ENCODE measurements at places on chromosomes 5 and 9.

DNA sequence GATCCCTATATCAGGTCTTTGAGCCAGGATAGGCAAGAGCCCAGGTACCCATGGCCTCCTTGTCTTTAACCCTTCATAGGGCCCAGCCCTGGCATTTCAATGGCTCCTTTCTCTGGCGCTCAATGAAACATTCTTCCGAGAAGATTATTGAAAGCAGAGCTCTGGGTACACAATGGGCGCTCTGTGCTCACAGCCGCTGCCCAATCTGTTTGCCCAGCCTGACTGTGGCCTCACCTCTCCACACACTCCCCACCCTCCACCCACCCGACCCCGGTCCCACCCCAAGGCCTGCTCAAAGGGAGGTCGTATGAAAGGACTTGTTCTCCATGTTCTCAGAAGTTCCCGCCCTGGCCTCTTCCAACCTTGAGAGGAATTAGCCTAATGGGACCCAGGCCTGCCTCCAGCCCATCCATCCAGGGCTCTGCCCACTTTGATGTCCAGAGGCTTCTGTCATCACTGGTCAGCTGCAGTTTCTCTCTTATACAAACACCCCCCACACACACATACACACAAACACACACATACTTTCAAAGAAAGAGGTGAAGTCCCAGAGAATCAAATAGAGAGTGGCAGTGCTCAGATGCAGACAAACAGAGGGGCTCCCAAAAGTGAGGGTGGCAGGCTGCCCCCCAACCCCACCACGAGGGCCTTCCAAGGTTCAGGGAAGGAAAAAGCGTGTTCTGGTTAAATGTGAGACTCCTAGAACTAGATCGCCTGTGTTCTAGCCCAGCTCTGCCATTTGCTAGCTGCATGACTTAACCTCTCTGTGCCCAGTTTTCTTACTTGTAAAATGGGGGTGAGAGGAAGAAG lies 5.1 kb upstream of the ARSI start:
- no peak for DNase-seq

GRCh38 chr5:161432798-161433197 lies 113.7 kb downstream of the GABRB2 start:
- DNase-seq = no peak

DNA sequence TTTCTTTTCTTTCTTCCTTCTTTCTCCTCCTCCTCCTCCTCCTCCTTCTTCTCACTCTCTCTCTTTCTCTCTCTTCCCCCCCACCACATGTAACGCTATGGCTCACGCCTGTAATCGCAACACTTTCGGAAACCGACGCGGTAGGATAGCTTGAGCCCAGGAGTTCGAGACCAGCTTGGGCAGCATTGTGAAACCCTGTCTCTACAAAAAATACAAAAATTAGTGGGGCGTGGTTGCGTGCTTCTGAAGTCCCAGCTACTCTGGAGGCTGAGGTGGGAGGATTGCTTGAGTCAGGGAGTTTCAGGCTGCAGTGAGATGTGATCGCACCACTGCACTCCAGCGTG lies 736 bp upstream of the GLDC start:
- DNase-seq = peak; percentile 41

GRCh38 chr9:21810388-21810787 lies 8.0 kb downstream of the MTAP start:
- DNase-seq = no peak

DNA sequence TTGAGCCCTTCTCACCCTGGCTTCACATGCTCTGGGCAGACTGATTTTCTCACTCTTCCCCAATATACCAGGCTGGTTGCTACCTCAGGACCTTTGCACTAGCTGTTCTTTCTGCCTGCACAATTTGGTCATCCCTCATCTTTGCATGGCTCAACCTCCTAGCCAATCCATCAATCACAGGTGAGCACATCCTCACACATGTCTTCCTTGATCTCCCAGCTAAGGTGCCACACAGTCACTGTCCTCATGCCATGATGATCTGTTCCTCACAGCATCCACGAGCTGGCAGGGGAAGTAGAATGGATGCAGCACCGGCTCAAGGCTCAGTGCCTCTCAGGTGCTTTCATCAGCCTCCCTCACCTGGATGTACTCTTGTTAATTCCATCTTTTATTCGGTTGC lies 30.6 kb upstream of the S1PR3 start:
- no peak for DNase-seq

GRCh38 chr9:99057665-99058625 lies 47.0 kb upstream of the TGFBR1 start:
- DNase-seq = peak; percentile 52

DNA sequence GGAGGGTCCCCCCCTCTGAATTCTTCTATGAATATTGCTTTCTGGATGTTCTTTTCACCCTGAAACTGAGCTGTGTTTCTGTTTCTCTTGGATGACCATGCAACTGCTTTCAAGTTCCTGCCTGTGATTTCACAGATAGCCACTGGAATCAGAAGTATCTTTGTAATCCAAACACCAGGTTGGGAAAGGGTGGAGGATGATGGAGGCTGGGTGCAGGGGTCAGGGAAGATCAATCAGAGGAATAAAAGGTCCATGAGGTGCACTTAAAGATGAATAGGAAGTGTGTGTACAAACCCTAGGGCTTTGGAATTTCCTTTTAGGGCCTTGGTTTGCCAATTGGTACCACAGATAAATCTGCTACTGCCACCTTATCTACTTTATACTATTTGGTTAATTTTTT lies 68.2 kb upstream of the AGXT2 start:
- no peak for DNase-seq
